Mucosa of descending colon (tissue), 3 donors: ENCODE measurements at places on chromosomes 2 and 18.

- peak; percentile 65 for DNase-seq
Measured at GRCh38 chr18:79936641-79937040, 14.8 kb downstream of the SLC66A2 start.

DNA sequence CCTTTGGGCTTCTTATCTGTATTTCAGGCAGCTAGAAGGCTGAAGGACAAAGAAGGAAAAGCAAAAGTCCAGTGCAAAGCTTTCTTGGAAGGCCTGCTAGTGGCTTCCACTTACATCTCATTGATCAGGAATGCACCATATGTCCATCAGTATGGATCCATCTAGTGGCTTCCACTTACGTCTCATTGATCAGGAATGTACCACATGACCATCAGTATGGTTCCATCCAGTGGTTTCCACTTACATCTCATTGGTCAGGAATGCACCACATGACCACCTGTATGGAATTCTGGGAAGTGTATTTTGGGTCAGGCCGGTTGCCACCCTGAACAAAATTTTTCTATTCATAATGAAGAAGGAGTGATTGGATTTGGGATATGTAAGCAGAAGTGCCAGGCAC lies 70.6 kb downstream of the LYPD6 start:
- DNase-seq = no peak

- no peak for DNase-seq
Measured at GRCh38 chr2:119414894-119415293, 16.8 kb upstream of the TMEM37 start.

DNA sequence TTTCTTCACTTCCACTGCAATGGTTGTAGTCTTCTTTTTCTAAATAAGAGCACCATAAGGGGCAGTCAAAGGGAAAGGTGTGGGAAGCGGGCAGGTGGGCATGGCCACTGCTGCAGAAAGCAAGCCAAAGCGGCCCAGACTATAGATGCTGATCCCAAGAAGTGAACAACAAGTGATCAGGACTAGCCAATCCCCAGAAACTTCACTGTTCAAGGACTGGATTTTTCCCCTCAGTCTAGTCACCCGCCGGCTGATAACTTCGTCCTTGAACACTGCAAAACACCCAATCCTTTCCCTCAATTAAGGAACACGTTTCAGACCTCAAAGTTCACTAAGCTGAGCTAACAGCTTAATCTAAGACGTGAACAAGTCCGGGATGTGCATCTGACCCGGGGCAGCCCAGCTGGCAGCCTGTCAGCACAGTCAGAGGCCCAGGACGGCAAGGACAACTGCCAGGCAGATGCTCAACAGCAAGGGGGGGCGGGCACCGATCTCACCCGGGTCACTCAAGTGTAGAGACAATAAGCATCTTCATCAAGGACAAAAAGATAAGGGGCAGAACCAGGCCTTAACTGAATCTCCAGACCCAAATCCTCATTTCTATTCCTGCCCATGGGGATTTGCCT lies 59.8 kb downstream of the HDLBP start:
- no peak for DNase-seq

DNA sequence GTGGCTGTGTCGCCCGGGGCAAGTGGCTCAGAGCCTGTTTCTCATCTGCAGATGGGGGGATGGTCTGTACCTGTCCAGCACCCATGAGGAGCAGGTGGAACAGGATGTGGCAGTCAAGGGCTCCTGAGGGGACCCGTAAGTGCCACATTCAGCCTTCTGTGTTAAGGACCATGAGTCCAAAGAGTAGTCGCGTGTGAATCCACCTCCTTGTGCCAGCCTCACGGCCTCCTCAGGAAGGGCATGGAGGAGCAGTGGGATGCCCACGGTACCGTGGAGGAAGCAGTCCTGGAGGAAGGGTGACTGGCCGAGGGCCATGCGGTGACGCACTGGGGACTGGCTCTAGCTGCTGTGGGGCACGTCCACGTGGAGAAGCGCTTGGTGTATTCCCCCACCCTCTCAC lies 61.1 kb downstream of the ODC1 start:
- DNase-seq = no peak

GRCh38 chr2:156147594-156148330 lies 184.8 kb downstream of the NR4A2 start:
- DNase-seq = no peak

- no peak for DNase-seq
Measured at GRCh38 chr18:3383381-3383915, 66.5 kb upstream of the TGIF1 start.

DNA sequence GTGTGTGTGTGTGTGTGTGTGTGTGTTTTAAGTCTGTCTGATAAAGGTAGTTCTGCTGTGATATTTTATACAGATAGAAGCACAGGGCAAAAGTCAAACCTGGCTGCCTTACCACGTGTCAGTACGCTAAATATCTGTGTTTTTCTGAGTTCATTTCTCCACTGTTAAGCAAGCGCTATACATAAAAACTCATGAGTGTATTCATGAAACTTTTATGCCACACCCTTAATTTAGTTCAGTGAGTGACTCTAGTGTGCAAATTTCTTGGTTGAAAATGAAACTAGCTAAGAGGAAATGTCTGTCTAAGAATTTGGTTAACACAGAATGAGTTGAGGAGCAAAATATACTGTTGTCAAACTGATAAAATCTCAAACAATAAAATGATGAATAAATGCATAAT lies 11.2 kb downstream of the CASP10 start:
- DNase-seq = no peak

DNA sequence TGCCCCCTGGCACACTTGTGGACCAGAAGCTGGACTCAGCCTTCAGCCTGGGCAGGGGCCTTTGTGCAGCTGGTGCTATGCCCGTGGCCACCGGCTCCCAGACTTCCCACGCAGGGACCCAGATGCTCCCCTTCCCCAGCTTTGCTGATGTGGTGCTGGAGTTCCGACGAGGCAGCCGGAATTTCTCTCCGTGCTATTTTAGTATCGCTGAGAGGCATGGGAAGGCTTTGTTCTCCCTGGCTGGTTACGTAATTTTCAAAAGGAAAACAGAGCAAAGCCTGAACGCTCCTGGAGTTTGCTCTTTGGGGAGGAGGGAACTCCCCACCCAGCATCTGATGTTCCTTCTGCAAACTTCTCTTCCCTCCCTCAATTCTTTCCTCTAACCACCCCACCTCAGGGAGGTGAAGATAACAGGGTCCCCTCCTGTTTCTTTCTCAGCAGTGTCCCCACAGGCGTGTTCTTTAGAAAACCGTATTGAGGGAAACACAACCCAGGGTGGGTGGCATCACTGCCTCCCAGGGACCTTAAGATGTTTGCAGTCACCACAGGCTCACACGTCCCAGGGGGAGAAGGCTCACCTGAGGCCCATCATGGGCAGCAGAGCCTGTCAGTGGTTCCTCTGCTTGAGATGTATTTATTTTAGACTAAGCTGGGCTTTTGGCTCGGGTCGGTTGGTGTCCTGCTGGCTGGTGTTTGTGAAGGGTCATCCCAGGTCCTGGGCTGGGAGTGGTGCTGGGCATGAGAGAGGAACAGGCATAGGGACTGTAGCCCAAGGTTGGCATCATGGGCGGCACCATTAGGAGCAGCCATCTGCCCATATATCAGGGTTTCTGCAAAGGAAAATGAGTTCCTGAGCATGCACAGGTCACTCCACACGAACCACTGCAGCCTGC lies 95.0 kb downstream of the MAPK4 start:
- DNase-seq = no peak

DNA sequence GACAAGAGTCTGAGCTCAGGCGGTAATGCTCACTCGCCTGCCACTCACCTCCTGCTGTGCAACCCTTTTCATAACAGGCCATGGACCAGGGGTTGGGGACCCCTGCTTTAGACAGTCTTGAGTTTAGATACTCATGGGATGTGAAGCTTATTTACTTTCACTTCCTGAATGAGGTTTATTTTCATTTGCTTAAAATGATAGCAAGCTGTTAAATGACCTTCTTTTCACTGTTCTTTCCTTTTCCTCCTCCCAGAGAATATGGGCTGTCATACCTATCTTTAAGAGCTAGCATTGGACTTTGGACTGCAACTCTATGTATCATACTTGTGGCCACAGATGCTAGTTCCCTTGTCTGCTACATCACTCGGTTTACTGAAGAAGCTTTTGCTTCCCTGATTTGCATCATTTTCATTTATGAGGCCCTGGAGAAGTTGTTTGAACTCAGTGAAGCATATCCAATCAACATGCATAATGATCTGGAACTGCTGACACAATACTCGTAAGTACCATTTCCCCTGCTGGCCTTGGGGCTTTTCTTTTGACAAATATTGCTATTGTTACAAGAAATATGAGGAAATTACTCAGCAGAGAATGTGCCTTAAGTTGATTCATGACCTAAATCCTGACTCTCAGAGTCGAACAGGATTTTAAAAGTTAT lies 168.5 kb downstream of the DPP4 start:
- DNase-seq = no peak

GRCh38 chr2:159982270-159982669 lies 80.1 kb downstream of the PLA2R1 start:
- no peak for DNase-seq

- DNase-seq = peak; percentile 62
Measured at GRCh38 chr2:27442920-27443282, 720 bp downstream of the KRTCAP3 start.

DNA sequence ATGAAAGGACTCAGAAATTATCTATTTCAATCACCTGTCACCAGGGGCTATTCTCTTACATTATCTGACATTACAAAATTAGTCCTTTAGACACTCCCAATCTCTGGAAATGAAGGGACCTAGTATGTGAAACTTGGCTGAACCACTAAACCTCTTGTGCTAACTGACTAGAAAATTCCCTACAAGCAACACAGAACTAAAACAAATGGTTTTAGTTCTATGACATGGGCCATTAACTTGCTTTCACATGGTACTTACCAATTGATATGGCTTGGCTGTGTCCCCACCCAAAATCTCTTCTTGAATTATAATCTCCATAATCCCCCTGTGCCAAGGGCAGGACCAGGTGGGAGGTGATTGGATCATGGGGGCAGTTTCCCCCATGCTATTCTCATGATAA lies 16.6 kb downstream of the SERPINE2 start:
- no peak for DNase-seq

- no peak for DNase-seq
Measured at GRCh38 chr18:11784674-11785304, 66.4 kb upstream of the CHMP1B start.

- DNase-seq = no peak
Measured at GRCh38 chr18:58671632-58672564, 633 bp downstream of the MALT1 start.

DNA sequence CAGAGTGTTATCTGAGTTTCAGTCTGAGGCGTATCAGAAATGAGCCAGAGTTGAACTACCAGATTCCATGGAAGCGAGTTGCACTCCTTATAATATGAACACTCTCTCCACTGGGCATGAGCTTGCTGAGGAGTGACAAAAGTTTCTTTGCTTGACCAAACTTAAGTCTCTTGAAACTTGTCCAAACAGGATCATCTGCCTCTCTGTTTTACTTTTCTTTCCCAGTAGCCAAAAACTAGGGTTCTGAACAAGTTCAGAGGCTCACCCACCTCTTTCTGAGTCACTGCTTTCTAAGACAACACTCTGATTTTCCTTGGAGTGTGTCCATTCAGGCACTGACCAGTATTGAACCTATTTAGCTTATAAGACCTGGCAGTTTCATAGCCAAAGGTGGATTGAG lies 233.2 kb upstream of the TCF4 start:
- no peak for DNase-seq

DNA sequence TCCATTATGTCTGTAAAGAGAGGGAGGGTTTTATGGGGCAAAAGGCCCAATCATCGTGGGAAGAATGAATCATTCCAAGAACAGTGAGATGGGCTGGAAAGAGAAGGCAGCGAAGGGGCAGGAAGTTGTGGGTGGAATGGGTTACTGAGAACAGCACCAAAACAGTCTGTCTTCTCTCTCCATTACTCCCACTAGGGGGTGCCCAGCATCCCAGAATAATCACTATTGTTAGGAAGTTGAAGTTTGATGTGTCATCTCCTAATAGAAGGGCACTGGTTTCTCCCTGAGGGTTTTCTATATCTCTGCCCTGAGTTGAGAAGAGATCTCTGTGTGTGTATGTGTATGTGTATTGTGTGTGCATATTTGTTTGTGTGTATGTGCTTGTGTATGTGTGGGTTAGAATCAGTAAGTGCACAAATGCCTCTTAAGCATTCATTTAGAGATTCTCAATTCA lies 76.6 kb upstream of the MAP4K3 start:
- DNase-seq = no peak

- no peak for DNase-seq
Measured at GRCh38 chr2:222239945-222240675, 58.7 kb downstream of the PAX3 start.

DNA sequence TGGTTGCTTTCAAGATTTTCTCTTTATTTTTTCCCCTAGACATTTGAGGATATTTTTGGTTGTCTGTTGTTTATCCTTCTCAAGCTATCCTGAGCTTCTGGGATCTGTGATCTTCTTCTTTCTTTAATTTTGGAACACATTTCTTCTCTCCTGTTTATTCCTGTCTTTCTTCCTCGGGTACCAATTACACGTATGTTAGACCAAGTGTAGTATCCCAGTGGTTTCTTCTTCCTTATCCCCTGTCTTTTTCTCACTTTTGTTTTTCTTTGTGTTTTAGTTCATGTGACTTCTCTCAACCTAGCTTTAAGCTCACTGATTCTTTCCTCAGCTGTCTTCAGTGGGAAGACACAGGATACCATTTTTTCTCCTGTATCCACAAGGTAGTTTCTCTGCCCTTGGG lies 120.0 kb downstream of the GALR1 start:
- no peak for DNase-seq

GRCh38 chr18:22284581-22285360 lies 115.4 kb downstream of the GATA6 start:
- DNase-seq = no peak

GRCh38 chr2:138421315-138421970 lies 80.1 kb upstream of the SPOPL start:
- DNase-seq = no peak

DNA sequence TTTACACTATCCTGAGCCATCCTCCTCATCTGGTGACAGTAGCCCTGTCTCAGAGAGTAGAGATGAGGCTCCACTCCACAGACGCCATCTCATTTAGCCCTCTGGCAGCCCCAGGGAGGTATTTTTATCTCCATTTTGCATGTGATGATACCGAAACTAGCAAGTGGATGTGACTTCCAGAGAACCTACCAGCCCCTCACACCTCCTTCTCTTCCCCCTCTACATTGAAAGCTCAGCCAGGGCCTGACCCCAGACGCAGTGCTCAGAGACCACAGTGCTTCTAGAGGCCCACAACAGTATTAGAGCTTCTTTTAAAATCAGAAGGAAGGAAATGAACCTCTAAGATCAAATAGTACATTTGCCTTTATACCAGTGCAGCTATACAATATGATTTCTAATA lies 8.3 kb downstream of the GYPC start:
- no peak for DNase-seq

- DNase-seq = no peak
Measured at GRCh38 chr2:20542746-20543468, 96.0 kb downstream of the RHOB start.

GRCh38 chr2:22692746-22693145 lies 692.2 kb upstream of the KLHL29 start:
- no peak for DNase-seq

- DNase-seq = peak; percentile 64
Measured at GRCh38 chr2:102615620-102616436, 3.5 kb upstream of the SLC9A2 start.
